ENCODE measurements at places on chromosomes 11 and 22. TPM values are rescaled to one million over a fixed set of nuclear protein-coding genes. Genes with fewer than 3 reads are reported as not detected.

The SOX6 gene
- total RNA-seq, result 23.6 TPM

The RAB36 gene
- 4.9 TPM for total RNA-seq

The NKAPD1 gene
- 28.8 TPM for total RNA-seq

The RIMBP3B gene
- 0.98 TPM for total RNA-seq

The NXF1 gene
- total RNA-seq, result 17.5 TPM

The TIMM10 gene
- 27.0 TPM for total RNA-seq

The CARNS1 gene
- 0.25 TPM for total RNA-seq

The PPFIA1 gene
- 23.1 TPM for total RNA-seq

The SMTNL1 gene
- total RNA-seq, result not detected

The TPBGL gene
- not detected for total RNA-seq

The BACE1 gene
- 30.7 TPM for total RNA-seq

The TRIM48 gene
- not detected for total RNA-seq

The CEND1 gene
- 8.6 TPM for total RNA-seq

The ROBO4 gene
- total RNA-seq, result 3.9 TPM
